ENCODE measurements at places on chromosomes 6 and 20.

DNA sequence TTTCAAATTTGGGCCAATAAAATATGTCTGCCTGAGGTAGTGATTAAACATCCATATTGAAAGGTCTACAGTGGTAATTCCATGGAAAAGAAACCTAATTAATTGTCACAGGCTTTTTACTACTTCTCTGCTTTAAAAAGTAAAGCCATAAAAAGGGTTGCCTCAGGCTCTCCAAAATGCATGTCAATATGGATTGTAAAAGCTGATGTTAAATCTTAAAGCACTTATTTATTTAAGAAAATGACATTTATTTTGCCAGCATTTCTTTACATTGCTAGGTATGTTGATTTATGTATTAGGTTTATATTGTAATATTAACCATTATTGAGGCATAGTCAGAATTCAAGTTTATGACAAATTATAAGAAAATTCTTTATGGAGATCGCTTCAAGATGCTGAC, 133.2 kb downstream of the OPN5 start:
- no peak for DNase-seq

DNA sequence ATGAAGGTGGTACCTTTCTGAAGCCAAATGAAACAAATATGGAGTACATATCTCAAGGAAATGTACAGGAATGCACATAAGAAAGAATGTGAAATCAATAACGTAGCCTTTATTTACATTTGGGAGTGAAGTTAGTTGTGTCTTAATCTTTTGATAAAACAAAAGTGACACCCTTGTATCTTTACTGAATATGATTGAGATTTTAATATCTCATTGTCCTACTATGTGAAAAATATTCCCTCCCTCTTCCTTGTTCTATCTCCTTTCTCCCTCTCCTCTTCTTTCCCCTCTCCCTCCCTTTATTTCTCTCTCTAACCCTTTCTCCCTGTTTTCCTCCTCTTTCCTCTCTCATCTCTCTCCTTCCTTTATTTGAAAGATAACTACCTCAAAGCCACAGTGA, 89.1 kb downstream of the PTCHD4 start:
- no peak for DNase-seq

GRCh38 chr20:62165762-62166399, 16.9 kb upstream of the MTG2 start:
- no peak for DNase-seq

DNA sequence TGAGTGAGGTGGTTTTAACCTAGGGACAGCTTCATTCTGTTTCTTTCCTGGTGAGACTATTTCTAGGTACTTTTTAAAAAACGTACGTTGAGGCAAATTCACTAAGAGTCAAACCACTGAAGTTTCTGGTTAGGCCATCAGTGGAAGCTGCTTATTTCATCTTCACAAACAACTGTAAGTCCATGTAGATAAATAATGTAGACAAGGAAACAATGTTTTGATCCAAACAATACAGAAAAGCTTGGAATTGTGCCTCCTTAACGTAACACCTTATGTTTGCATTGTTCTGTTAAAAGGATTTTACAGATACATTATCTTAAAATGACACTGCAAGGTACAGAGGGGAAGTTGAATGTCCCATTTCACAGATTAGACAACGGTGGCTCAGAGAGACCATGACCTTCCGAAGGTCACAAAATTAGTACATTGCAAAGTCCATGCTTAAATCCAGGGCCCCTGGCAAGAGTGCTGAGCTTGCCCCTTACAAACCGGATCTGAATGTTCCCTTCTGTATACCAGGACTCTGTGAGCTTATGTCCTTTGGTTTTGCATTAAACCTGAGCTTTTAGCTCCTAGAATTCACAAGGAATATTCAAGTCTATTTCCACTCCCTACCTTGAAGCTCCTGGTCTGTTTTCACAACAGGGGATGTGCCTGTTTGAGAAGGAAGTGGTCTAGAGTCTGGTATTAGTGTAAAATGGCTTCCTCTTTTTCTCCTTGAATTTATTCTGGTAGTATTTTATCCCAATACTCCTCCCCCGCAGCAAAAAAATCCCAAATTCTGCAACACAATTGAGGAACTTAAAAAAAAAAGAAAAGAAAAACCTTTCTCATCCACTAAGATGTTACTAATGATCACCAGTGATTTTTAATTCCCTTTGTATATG, 28.9 kb upstream of the ZNF217 start:
- DNase-seq = no peak

DNA sequence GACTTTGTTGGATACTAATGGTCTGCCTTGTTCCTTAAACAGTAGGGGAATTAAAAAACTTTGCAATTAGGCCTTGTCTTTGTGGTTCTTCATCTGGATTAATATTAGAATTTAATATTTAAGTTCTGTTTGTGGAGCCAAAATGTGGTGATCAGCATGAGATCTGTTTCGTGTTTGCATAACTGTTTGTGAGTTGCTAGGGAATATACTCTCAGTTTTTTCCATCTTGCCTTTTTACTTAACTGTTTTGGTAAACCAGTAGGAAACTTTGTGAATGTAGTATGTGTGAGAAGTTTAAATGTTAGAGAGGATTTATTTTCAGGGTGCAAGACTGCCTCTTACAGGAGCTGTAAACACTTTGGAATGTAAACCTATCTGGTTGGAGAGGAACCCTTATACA, 35.6 kb downstream of the LRRC1 start:
- DNase-seq = no peak

DNA sequence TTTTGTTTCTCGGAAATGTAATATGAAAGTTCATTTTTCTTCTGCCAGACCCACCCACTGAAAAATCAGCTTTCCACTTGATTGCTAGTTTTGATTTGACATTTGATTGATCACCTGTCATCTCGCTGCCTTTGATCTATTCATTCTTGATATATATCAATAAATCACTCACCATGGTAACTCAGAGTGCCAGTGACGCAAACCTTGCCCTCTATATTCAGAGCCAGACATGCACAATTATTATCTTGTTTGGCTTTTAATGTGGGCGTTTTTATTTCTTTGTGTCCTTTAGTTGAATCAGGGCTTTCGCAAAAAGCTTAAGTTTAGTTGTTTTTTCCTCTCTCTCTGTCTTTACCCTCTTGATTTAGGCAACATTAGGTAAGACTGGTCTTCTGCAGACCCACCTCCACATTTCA, 2.0 kb downstream of the TSHZ2 start:
- no peak for DNase-seq

DNA sequence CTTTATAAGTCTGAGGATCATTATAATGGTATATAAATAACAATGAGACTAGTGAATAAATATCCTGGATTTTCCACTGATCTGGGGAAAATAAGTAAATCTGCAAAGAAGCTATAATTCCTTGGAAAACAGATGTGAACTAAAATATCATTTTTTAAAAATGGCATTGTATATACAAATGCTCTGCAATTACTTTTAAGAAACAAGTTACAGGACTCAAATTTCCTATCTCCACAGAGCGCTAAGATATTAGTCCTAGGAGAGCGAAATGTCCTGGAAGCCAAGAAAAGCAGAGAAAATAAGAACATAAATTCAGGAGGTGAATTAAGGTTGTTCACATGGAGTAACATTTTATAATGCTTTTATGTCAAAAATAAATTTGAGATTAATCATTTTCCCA, 61.3 kb downstream of the PRKN start:
- no peak for DNase-seq

GRCh38 chr6:148779142-148779562, 32.3 kb downstream of the UST start:
- DNase-seq = no peak

DNA sequence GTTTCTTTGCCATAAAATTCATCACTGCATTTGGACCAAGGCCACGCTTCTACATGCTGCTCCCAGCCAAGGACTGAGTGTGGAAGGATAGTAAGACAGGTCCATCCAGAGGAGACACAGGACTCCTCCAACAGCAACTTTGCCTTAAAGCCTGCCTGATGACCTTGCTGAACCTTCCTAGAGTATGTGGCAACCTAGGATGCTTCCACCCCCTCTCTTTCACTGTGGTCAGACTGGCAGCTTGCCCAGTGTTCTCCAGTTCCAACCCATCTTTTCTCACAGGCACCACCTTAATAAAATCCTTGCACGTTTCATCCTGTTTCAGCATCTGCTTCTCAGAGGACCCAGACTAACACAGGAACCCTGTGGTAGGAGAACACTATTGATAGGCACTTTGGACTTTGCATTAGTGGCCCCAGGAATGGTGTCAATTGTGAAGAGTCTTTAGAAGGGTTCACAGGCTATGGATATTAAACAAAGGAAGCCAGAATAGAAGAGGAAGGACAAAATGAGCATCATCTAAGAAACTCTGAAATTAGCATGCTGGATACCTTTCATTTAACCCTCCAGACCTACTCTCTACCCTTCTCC, 2.4 kb upstream of the PKHD1 start:
- no peak for DNase-seq

DNA sequence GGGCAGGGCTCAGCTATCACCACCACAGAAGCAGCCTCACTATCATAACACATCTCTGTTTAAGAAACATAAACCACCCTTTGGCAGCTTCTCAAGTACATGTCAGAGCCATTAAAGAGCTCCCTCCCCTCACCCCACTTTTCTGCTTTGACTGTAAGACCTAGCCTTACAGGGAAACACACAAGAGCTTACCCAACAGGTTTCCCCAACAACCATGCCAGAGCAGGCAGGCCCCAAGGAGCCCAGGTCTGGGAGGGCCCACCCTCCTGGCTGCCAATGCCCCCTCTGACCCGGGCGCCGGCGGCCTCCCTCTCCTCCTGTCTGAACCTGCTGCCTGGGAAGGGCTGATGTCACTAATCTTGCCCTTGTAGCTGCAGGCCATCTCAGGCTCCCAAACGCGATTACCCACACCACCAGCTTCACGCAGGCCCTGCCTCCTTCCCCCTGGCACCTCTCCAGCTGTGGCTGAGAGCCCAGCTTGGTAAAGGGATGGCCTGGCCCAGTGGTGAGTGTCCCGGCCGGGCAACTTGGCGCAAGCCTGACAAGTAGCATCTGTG, 402.0 kb downstream of the MAFB start:
- DNase-seq = no peak

- DNase-seq = no peak
These were observed 4.6 kb downstream of the DDR1 start for GRCh38 chr6:30888816-30889495.

- no peak for DNase-seq
These were observed 1.0 kb downstream of the UBE2C start for GRCh38 chr20:45813489-45813888.

All from stimulated activated CD8-positive, alpha-beta memory T cell treated with anti-CD3 and anti-CD28 coated beads, Interleukin-7, amount 100 ng/mL, for 1 hour (primary cell).